Memory B cell (primary cell): ENCODE measurements at places on chromosomes 4 and X.

- H3K27me3 ChIP-seq, result no peaks in the 10 kb centered on the region
- no peaks in the 10 kb centered on the region for H3K4me1 ChIP-seq
Observed at GRCh38 chrX:145405012-145405411, 157.7 kb downstream of the SPANXN1 start.

GRCh38 chr4:101122019-101122418, 225.3 kb downstream of the PPP3CA start:
- no peak for DNase-seq
- no peaks in the 10 kb centered on the region for H3K27me3 ChIP-seq
- H3K4me1 ChIP-seq, result peaks cover 45% of the 10 kb centered on the region
- peak overlapping the region; percentile 33 for H3K27ac ChIP-seq
- H3K36me3 ChIP-seq, result peaks cover 14% of the 10 kb centered on the region

DNA sequence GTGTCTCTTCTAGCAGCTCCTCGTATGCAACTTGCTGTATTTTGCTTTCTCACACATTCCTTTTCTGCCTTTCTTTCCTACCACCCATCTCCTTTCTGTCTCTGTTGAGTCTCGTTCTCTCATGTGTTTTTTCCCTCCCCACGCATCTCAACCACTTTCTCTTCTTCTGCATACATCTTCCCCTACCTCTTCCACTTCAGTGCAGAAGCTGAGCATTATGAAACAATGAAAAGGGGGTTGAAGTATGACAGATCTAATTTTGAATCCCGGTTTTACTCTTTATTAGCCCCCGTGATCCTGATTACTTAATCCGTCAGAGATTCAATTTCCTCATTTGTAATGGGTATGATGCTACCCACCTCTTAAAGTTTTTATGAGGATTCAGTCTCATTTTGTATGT, 7.3 kb downstream of the FAM241A start:
- H3K4me3 ChIP-seq, result no peak overlapping the region
- H3K4me1 ChIP-seq, result peaks cover 5% of the 10 kb centered on the region
- no peaks in the 10 kb centered on the region for H3K36me3 ChIP-seq
- DNase-seq, result no peak
- H3K27ac ChIP-seq, result no peak overlapping the region

DNA sequence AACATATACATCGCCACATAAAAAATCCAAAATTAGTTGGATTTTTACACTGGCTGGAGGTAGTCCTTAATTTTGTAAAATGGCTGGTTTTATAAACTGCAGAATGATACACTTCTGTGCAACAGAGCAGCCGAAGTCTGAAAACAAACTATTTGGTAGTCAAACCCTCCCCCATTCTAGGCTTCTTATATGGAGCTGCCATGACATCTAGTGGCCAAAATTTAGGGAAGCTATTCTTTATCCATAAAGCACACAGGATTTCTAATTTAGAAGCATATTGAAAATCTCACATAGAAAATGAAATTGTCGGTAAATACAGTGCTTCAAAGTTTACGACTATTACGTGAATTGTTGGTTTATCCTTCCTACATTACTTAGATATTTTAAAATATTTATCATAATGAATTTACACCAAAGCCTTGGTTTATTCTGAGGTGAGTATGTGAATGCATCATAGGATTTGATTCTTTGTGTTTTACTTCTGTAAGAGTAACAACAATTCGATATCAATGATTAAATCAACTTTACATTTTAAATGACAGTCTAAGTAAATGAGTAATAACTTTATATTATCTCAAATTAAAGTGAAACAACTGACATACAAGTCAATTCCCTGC, 113.4 kb upstream of the FAM241A start:
- H3K4me1 ChIP-seq, result no peaks in the 10 kb centered on the region
- DNase-seq, result peak; percentile 23
- no peak overlapping the region for H3K27ac ChIP-seq

GRCh38 chr4:30866346-30866745, 146.2 kb downstream of the PCDH7 start:
- DNase-seq, result no peak
- H3K36me3 ChIP-seq, result no peaks in the 10 kb centered on the region
- H3K27me3 ChIP-seq, result no peaks in the 10 kb centered on the region
- H3K4me1 ChIP-seq, result no peaks in the 10 kb centered on the region

GRCh38 chr4:19375931-19376330, 875.8 kb upstream of the SLIT2 start:
- no peaks in the 10 kb centered on the region for H3K27me3 ChIP-seq
- H3K27ac ChIP-seq, result no peak overlapping the region
- no peaks in the 10 kb centered on the region for H3K4me1 ChIP-seq
- H3K36me3 ChIP-seq, result no peaks in the 10 kb centered on the region

DNA sequence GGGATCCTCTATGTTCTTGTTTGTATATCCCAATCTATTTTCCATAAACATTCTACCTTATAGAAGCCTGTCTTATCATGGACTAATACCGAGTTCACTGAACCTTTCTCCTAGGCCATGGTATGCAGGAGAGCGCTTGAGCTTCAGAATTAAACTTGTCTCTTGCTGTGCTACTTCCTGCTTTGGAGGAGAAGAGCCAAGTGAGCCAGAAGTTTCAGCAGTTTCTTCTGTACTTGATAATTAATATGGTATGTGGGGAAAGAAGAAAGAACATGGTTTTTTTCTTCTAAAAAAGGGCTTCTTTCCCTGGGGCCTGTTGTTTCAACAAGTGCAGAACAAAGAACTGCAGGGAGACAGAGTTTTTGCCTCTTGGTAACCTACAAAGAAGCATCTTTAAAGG, 172.8 kb downstream of the ATG4A start:
- no peaks in the 10 kb centered on the region for H3K4me1 ChIP-seq
- no peaks in the 10 kb centered on the region for H3K36me3 ChIP-seq
- no peak overlapping the region for H3K4me3 ChIP-seq
- H3K27me3 ChIP-seq, result no peaks in the 10 kb centered on the region
